ENCODE measurements at places on chromosomes 7 and 10.
A peak's percentile ranks its signal among the peaks of the same experiment; 100 is the strongest.

- DNase-seq = no peak
These were observed 280.9 kb upstream of the HGF start for GRCh38 chr7:82050792-82051191.

GRCh38 chr10:62614389-62615157 lies 189.9 kb upstream of the ADO start:
- DNase-seq = no peak

- DNase-seq = peak; percentile 54
These were observed 62.1 kb upstream of the PRSS58 start for GRCh38 chr7:142319970-142320369.

GRCh38 chr10:122648599-122649428 lies 50.8 kb downstream of the C10orf120 start:
- no peak for DNase-seq

GRCh38 chr10:17248964-17249363 lies 20.9 kb downstream of the VIM start:
- no peak for DNase-seq

DNA sequence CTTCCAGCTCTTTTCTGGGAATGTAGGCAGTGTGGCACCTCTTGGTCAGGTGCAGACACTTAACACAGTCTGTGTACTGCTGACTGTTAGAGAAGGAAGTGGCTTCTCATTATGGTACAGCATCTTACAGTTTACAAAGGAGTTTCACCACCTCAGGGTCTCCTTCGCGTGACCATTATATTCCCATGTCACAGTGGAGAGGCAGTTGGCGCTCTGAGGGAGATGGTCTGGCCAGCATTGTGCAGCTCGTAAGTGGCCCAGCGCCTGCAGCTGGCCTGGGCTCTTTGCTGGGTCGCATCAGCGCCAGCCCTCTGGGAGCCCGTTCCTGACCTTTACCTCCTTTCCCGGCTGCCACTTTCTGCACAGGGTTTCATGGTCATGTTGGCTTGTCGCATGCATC lies 15.4 kb downstream of the TSPAN15 start:
- no peak for DNase-seq

DNA sequence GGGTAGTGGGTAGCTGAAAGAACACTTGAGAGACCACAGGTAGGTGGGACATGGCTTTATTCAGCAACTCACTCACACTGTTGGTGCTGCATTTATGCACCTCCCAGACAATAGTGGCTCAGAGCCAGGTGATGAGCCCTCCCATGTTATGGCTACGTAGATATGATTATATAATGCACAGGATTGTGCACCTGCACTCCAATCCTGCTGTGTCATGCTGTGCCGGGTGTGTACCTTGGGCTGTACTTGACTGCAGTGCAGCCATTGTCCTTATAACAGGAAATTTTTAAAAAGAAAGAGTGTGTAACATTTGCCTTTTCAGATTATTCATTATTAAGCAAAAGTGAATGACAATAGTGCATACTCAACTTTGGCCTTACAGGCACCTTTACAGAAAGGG lies 366.1 kb upstream of the BMPER start:
- DNase-seq = no peak

- DNase-seq = no peak
These were observed 31.4 kb downstream of the ANK3 start for GRCh38 chr10:60358282-60358681.

DNA sequence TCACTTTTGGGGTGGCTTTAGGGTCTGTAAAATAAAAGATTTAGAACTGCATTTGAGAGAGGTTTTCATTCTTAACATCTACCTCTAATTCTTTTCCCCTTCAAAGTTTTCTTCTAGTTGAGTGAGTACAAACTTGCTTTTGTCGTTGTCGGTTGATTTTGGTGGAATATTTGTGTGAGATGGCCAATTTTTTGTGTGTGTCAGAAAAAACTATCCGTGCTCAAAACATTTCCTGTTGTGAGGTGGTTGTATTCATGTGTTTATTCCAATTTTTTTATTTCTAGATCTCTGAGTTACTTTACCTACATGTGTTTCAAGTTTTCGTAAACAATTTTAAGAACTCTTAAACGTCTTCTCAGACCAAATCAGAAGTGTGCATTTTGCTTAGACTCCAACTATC lies 1.6 kb downstream of the AHR start:
- DNase-seq = no peak

- DNase-seq = no peak
These were observed 41.5 kb downstream of the TMEM26 start for GRCh38 chr10:61411706-61412105.

DNA sequence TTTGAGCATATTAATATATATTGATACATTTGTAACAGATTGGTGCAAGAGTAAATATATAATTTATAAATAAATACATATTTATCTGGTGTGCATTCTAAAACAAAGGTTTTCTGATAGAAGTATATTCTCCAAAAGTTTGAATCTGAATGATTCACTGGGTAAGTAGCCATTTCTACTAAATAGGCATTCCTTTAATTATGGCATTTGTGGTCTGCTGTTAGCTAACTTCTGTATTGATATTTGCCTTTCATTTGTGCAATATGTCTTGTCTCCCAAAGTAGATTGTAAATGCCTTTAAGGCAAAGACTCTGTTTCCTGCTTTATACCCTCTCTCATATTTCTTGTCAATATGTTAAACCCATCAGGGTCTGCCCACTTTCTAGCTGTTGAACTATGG lies 11.1 kb upstream of the ARID5B start:
- no peak for DNase-seq

DNA sequence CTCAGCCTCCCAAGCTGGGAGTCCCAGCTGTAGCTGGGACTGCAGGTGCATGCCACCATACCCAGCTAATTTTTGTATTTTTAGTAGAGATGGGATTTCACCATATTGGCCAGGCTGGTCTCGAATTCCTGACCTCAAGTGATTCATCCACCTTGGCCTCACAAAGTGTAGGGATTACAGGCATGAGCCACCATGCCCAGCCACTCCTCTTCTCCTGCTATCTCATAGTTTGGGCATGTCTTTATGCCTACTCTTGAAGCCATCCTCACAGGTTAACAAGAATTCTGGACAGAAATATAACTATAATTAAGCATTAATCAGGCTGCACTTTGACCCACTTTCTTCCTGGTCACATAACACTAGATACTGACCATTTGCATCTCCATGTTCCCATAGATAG lies 28.6 kb upstream of the C10orf67 start:
- no peak for DNase-seq

DNA sequence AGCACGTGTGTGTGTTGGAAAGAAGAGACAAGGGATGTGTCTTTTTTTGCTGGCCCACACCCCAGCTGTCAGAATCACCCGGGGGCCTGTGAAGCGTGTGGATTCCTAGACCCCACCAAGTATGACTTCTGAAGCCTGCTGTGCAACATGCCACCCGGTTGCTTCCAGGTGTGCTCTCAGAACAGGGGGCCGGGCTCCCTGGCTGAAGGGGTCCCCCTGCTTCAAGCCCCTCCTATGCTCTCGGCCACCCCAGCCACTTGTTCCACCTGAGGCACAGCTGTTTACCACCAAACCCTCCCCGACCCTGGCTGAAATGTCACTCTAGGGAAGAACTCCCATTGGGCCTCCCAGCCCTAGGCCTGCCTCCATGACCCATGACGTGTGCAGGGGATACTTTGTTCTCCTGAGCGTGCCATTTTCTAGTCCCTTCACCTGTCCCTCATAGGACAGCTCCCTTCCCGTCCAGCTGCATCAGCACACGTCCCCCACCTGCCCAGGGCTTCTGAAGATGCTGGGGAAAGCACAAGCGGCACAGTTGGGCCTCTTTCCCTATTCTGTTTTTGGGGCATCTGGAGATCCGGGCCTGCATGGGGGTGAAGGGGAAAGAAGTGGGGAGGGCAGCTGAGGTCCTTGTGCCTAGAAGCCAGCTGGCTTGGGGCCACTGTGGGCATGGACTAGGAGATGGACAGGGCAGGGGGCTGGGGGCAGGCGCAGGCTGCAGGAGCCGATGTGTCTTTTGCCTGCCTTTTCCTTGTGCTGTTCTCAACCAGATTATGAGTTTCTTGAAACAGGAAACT lies 33.3 kb downstream of the CRHR2 start:
- DNase-seq = no peak

GRCh38 chr7:93043385-93043985 lies 74.3 kb downstream of the SAMD9 start:
- no peak for DNase-seq

DNA sequence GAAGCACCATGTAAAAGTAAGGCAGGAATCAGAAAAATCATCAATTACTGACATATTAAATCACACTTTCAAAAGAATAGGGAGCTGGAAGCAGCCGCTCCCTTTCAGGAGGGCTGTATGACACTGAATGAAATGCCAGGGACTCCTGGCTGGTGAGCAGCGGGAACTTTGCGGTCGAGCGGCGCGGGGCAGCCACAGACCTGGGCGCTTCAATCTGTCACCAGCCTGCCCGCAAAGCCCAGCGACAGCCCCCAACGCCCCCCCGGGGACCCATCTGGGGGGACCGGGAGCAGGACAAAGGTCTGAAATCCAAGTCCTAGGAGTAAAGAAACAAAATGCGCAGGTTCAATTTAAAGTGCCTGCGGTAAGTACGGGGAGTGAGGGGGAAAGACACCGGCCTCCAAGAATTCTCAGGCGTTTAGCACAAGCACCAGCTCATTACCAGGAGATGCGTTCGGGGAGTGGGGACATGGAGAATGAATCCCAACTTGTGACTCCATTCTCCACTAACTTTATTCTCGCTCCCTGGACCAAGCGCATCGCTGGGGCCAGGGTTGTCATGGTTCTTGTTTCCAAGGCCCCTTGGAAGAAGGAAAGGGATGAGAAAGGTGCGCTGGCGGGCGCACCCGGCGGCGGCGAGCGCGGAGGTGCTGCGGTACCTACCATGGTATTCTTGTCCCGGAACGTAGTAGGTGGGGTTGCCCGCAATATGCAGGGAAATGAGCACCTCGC lies 824 bp downstream of the RELN start:
- DNase-seq = no peak

DNA sequence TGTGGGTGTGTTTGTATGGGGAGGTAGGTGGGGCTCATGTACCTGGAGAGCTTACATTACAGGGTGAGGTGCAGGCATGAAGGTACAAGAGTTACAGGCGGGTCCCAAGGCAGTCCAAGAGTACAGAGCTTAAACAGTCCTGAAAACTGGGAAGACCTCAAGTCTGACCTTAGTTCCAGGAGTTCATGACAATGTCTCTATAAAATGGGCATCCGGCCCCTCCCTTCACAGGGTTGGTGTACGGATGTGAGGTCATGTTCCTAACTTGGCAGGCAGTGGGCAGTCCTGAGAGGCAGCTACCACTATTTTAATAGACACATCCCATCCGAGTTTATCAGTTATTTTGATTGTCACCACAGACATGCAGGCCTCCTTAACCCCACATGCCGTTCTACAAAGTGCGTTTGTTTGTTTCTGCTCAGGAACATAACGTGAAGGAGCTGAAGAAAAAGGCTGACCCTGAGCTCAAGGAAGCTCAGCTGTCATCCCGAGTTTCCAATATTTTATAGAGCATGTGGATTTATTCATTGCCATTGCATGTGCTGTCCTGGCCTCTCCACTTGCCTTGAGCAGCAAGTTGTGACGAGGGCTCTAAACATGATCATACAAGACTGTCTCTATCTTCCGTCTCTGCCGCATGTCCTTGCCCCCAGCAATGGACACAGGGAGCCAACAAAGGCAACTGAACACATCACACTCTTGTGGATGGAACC lies 647.5 kb upstream of the IGFBP3 start:
- DNase-seq = no peak

DNA sequence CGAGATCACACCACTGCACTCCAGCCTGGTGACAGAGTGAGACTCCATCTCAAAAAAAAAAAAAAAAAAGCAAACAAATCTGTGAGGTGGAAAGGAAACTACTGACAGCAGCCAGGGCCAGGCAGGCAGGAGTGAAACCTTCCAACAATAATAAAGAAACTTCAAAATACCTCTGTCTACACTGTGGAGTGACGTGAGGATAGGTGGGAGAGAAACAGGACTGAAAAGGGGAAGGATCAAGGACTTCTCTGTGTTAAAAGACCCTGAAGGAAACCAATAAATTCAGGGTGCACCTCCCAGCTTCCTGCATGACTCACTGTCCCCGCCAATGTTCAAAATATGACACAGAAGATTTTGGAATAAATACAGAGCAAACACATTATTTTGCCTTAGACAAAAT lies 82.9 kb downstream of the KIAA1549 start:
- peak; percentile 27 for DNase-seq

DNA sequence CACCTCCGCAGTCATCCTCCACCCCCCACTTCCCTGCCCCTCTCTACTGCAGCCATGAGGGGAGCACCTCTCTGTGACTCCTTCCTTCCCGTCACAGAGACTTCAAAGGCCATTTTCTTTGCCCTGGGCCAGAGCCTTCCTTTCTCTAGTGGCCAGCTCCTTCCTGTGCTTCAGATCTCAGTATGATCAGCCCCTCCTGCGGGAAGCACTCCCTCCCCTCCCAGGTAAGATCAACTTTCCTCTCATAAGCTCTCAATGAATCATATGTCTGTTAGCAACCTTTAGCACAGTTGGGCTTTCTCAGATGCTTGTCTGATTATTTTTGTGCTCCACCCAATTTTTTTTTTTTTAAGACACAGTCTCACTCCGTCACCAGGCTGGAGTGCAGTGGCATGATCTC lies 241.0 kb upstream of the PRSS1 start:
- no peak for DNase-seq

GRCh38 chr10:79374312-79375191 lies 27.3 kb downstream of the PPIF start:
- DNase-seq = peak; percentile 79

- no peak for DNase-seq
These were observed 81.4 kb upstream of the PPP2R2D start for GRCh38 chr10:131819241-131820072.

DNA sequence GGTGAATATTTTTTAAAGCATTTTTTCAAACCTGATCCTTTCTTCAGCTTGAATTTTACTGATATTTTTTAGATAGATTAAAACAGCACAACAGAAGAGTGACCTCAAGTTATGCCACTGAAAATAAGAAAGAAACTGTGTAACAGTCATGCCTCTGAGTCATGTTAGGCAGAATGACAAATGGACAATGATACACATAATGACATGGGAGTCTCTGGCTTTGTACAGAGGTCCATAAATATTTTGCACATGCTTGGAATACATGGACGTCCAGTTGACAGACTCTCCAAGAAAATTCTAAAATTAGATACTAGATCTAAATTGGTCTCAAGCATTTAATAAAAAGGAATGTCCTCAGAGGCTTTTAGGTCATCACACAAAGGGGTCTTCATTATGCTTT lies 21.9 kb upstream of the SEMA3A start:
- DNase-seq = no peak

Data from activated T-cell treated with anti-CD3 and anti-CD28 coated beads, Interleukin-2, amount 50 U/mL, for 1 hour (primary cell).